ENCODE measurements at places on chromosomes 12 and 14.

DNA sequence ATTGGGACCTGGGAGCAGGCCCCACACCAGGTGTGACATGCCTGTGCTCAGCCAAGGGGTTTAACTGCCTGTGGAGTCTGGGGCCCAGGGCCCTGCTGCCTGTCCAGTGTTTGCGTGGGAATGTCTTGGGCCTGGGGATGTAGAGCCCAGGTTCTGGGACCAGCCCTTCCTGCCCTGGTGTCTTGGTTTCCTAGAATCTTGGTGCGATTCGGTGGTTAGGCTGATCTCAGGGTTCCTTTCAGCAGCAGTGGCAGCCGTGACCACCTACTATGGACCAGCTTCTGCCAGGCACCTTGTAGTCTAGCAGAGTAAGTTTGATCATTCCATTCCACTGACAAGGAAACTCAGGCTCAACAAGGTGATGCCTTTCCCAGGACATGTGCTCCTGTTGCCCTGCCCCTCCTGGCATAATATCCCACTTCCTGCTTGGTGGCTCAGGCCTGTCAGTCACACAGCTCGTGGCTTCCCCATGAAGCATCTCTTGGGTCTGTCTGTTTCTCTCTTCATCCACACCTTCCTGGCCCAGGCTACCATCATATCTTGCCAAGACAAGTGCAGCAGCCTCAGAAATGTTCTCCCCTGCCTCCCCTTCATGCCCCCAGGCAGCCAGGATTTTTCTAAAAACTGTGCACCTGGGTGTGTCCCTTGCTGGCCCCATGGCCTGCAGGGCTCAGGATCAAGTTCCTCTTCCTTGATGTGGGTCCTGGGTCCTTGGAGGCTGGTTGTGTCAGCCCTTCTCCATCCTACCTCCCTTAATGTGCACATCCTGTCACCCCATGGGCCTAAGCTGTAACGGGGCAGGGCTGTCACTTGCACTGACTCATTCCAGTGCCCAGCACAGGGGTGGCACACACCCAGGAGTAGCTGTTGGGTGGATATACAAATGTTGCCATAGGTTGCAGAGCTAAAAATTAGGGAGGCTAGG, 101.6 kb downstream of the SLC25A47 start:
- DNase-seq = no peak

GRCh38 chr12:56128670-56129205, 671 bp downstream of the ESYT1 start:
- peak; percentile 51 for DNase-seq

DNA sequence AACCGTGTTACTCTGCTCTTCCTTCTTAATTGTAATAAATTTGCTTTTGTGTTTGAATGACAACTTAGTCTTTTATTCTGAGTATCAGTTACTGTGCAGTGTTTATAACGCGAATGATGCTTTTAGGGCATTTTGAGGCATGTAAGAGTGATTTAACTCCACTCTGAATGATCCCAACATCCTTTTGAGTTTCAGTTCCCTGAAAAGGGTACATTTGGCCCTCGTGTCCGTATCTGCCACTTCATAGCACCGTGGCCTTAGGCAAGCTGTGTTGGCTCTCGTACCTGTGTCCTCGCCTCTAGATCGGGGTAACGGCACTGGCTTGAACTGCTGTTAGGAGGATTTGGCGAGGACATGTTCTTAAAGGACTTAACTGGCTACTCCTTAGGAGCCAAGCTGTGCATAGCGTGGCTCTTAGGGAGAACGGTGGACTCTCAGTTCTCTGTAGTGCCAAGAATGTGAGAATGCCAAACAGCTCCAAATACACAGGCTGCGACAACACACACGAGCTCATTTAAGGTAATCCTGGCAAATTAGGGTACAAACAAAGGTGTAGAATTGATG, 92.0 kb downstream of the PPP2R5C start:
- no peak for DNase-seq

- no peak for DNase-seq
These were observed 101.2 kb downstream of the PEBP1 start for GRCh38 chr12:118237052-118237665.

DNA sequence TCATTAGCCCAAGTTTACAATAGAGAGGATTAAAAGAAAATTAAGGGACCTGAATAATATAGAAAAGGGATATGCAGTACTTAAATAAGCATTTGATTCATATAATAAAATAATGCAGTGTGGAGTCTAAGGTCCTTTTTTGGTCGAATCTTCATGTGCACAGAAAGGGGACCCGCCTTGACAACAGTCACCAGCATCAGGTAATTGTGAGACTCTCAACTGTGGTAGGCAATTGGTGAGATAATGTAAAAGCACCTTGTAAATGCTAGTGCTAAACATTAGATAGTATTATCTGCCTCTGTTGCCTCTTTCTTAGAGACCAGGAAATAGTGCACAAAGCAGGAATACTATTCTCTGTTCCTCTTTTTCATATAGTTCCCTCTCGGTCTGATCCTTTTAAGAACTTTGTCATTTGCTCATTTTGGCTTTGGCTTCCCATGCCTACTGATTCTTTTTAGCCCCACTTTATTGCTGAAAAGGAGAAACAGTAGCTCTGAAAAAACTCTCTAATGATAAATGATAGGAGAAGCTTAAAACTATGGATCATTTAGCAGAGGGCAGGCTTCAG, 17.5 kb downstream of the CHPT1 start:
- DNase-seq = no peak

DNA sequence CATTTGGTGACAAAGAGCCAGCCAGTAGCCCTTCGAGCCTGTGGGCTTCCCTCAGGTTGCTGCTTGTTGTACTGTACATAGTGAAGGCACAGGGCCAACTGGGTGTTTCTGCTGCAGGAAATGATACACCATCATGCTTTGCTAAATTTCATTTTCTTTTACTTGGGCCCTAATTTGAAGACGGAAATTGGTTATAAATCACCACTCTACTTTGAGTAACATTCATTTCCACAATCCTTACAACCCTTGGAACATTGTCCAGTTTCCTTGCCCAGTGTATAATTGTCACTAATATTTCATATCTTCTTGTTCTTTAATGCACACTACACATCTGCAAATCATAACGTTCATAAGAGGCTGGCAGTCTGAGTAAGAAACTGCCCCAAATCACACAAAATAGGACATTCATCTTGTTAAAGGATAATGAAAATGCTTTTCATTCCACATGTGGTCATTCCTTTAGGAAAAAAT, 30.2 kb downstream of the MSRB3 start:
- no peak for DNase-seq

- DNase-seq = no peak
These were observed 307.8 kb downstream of the NOVA1 start for GRCh38 chr14:26289891-26290486.

- no peak for DNase-seq
These were observed 269.6 kb downstream of the ADGRD1 start for GRCh38 chr12:131223171-131223761.

- DNase-seq = no peak
These were observed 21.1 kb downstream of the NKX2-1 start for GRCh38 chr14:36498938-36499337.

DNA sequence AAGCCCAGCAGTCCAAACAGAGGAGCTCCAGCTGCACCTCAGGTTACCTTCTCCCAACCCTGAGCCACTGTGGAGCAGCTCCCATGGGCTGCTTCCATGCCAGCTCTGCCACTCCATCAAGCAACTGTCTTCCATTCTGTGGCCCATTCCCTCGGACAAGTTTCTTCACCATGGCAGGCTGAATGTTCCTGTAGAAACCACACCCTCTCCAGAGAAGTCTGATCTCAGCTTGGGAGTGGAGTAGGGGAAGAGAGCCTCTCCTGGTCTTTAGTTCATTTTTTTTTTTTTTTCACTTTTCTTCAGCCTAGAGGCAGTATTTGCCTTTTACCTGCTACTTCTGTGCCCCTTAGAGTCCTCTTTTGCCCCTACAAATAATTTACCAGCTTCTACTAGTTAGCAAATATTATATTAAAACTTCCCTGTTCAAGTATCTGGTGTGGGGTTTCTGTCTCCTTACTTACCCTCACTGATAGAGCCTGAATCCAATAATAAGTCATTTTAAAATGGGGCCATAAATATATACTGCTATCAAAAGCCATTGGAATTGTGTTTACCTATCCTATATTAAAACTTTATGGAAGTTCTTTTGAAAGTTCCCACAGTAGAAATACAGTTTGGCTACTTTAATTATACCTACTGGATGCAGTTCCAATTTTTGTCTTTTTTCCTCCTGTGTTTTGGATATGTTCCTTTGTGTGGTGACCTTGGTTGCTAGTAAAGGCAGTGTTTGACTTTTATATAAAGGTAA, 11.7 kb upstream of the SLC17A8 start:
- DNase-seq = no peak

DNA sequence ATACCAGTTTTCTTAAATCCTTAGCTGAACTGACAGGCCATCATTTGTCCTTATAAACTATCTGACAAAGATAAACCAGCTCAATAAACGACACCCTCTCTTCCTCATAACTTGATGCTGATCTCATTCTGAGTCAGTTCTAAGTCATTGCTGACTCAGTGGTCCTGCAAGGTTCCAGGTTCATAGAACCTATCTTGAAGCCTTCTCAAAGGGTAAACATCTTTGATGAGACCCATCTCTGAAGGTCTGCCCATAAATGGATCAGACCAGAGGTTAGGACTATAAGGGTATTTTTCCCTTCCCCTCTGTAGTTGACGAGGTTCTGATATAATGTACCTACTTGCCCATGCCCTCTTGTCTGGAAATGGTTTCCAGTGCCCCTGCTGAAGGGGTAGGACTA, 11.9 kb downstream of the NAA25 start:
- no peak for DNase-seq

- no peak for DNase-seq
These were observed 543.3 kb downstream of the TRHDE start for GRCh38 chr12:72815421-72815820.

GRCh38 chr14:96734076-96734622, 63.0 kb upstream of the VRK1 start:
- DNase-seq = no peak

DNA sequence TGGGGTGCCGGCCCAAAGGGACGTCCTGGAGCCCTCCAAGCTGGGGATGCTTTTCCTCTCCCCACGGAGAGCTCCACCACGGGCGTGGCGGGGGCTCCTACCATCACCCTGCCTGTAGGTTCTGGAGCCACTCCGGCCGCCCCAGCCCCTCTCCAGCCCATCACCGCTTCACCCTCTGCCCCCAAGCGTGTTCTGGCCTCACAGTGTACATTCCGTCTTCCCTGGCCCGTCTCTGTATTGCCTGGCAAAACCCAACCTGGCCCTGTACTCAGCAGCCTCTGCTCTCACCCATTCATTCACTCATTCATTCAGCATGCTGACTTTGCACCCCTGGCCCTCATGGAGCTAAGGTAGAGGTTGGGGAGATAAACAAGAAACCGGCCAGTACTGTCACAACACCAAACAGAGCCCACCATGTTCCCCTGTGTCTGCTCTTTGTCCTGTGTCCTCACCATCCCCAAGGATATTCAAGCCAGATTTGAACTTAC, 20.3 kb downstream of the SLC25A29 start:
- no peak for DNase-seq

GRCh38 chr12:10361084-10361483, 28.8 kb downstream of the KLRK1 start:
- DNase-seq = peak; percentile 67

GRCh38 chr12:47107926-47108325, 28.2 kb upstream of the AMIGO2 start:
- no peak for DNase-seq

- DNase-seq = no peak
These were observed 12.7 kb downstream of the LTBP2 start for GRCh38 chr14:74599321-74599761.

DNA sequence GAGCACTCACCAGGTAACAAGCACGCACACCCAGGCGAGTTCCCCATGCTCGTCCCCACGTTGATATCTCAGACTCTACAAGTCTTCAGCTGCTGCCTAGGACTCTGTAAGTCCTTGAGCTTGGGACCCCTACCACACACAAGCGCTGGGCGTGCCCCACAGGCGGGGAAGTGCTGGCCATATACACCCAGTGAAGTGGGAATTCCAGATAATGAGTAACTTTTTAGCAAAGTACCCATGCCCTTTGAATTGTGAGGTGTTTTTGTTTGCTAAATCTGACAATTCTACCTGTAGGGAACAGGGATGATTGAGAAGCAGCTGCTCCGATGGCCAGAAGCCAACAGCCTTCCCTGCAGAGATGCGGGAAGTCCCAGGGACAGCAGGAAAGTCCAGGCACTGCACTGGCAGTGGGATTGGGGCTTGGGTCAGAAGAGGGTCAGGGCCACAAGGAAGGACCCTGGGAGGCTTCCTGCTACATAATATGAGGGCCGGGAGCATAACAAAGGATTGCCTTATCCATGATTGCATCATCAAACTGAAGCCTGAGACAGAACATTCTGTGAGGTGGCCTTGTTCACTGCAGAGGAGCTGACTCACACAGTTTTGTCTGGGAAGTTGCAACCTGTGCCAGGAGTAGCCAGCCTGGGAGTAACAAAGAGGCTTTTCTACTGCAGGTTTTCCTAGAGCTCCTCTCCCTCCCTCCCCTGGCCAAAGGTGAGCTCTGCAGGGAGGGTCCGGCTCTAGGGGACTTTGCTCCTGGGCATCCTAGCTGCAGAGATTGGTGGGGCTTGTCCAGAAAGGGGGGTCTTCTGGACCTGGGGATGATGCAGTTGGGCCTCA, 13.2 kb upstream of the SERPINA3 start:
- peak; percentile 10 for DNase-seq

GRCh38 chr14:32078023-32078857, 1.1 kb downstream of the ARHGAP5 start:
- DNase-seq = peak; percentile 52

- DNase-seq = no peak
These were observed 108.7 kb downstream of the BCAT1 start for GRCh38 chr12:24840046-24840800.

- no peak for DNase-seq
These were observed 13.2 kb upstream of the MAP4K5 start for GRCh38 chr14:50545618-50546017.

DNA sequence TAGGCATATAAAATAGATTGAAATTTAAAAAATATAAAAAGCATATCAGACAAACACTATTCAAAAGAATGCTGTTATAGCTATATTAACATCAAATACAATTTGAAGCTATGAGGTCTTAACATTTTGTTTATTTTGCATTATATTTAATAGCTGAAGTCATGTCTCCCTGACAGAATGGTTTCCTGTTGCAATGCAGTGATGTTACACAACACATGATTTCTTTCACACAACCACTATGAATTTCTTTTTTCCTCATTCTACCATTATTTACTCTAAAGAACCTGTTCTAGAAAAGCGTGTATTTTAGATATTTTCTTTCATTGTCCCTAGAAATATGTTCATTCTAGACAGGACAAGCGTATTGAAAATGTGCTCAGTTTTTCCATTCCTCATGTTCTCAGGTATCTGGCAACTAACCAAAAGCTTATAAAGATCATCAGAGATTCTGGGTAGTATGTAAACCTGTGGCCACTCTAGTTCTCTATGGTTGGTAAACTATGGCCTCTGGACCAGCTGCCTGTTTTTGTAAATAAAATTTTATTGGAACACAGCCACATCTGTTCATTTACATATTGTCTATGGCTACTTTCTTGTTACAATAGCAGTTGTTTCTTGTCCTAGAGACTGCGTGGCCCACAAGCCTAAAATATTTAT, 183.8 kb downstream of the FOXA1 start:
- DNase-seq = no peak

DNA sequence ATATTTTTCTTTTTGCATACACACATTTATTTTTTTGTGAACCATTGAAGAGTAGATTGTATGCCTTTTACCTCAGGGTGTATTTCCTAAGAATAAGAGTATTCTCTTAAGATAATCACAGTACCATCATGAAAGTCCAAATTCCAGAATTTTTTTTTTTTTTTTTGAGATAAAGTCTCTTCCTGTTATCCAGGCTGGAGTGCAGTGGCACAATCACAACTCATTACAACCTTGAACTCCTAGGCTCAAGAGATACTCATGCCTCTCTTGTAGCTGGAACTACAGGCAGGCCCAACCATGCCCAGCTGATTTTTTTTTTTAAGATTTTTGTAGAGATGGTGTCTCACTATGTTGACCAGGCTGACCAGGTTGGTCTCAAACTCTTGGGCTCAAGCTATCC, 10.9 kb downstream of the FRS2 start:
- DNase-seq = no peak

Data from HAP-1 (cell line).